Activated CD4-positive, alpha-beta T cell treated with anti-CD3 and anti-CD28 coated beads for 4 hours (primary cell): ENCODE measurements at places on chromosomes 4 and X.

- no peak for DNase-seq
Measured at GRCh38 chr4:80646061-80646460, 310.5 kb downstream of the CFAP299 start.

DNA sequence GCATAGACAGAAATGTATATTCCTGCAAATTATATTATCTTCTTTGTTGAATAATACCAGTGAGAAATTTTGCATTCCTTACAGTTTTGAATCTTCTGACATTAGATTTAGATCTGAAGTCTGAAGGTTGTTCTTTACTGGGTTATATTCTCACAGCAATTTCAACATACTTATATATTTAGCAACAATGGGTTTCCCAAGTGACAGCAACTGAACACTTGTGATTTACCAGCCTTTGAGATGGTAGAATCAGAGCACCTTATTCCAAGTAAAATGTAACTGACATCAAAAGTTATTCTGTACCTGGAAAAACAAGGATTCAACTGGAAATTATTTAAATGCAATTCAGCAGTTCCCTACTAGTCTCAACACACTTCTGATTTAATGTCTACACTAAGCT is 66.0 kb downstream of the RELL1 start:
- DNase-seq = no peak

DNA sequence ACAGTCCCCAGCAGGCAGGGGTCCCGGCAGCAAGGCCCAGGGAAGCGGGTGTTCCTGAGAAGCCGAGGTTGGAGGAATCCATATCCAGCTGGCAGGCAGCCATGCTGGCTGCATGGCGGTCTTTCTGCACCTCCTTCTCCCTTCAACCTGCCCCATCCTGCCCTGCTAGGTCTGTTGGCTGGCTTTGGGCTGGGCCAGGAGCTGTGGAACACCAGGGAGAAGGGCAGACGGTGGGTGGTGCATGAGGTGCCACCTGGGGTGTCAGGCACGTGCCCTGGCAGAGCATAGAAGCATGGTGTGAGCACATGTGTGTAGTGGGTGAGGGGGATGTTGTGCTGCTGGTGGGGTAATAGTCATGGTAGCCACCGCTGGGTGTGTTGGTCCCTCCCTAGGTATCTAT is 150.1 kb downstream of the PJA1 start:
- no peak for DNase-seq

DNA sequence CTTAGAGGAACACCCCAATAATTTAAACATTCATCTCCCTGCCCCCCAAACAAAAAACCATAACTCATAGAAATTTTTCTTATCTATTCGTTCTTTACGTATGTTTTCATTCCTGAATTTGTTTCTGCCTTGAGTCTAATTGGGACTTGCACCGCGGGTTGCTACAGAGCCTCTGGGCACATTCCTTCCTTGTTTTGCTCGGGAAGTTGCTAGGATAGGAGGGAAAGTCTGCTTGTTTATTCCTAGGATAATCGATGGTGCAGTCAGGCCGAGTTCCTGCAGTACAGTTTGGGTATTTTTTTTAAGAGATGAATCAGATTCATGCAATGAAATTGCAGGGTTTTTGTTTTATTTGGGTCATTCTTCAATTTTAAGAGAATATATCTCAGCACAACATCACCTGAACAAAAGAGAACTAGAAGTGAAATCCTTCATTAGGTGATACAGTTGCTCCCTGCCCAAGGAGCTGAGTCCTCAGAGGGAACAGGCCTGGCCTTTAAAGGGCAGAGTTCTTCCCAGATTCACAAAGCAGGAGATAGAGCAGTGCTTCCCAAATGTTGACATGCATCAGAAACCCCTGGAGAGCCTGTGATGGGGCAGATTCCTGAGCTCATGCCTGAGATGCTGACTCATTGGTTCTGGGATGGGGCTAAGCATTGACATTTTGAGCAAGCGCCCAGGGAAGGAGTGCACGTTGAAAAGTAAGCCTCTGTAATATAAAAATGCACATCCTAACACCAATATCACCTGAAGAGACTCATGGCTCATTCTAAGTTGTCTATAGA is 114.9 kb upstream of the FAM9B start:
- no peak for DNase-seq

DNA sequence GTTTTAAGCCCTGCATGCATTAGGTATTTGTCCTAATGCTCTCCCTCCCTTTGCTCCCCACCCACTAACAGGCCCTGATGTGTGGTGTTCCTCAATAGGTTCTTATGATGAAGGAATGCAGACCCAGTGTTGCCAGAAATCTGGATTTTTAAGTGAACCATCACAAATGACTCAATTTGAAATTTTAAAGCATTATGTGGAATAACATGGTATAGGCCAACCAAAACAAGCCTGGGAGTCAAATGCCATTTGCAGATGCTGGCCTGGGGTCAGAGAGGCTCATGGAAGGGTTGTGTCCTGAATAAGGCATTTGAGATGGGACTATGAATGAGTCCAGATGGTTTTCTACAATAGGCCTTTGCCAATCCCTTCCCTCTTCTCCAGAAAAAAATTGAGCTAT is 179.6 kb downstream of the SHROOM3 start:
- DNase-seq = no peak

DNA sequence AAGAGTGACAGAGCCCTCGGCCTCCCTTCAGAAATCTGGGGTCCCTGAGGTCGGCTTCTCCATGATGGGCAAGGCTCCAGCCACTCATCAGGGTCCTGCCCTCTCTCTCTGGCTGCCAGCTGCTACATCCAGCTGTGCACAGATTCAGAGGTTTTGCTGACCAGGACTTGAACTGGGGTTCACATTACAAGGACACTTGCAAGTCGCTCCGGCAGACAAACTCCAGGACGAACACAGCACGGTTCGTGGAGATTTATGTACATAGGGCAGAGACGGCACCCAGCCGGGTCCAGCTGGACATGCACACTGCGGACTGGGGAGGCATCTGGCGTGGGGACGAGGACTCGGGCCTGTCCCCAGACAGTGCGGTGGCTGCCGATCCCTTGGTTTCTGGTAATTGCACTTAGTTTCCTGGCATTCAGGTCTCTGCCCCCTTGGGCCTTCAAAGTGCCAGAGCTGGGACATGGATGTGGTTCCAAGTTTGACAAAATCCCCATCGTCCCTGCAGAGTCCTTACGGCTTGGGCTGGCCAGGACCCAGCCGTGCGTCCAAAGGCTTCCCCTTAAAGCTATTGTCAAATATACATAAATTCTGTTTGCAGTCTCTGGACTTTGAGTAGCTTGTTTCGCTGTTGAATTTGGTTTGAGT is 6.2 kb upstream of the C4orf50 start:
- no peak for DNase-seq
